B cell (primary cell): ENCODE measurements at places on chromosomes 13 and 19. TPM values are rescaled to one million over a fixed set of nuclear protein-coding genes. Genes with fewer than 3 reads are reported as not detected.

DNA sequence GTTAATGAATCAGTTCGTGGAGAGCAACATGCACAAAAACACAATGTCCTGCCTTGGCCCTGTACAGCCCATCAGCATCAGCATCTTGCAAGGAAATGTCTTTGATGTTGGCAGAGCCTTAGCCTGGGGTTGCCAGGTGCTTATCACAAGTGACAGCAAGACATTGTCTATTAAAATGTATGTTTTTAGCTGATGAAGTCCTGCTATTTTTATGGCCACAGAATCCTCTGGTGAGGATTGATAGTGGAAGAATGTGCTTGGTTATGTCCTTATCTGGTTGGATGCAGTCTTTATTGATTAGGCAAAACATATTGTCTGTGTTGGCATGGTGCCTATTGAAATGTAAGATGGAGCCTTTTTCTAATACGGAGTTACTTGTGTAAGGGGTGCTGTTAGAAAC lies 1427.0 kb upstream of the MIR17HG start:
- no peak overlapping the region for H3K27ac ChIP-seq
- H3K27me3 ChIP-seq, result no peaks in the 10 kb centered on the region
- no peaks in the 10 kb centered on the region for H3K4me1 ChIP-seq
- no peak for DNase-seq
- no peaks in the 10 kb centered on the region for H3K36me3 ChIP-seq

ZNF431 gene
- total RNA-seq, result 40.7 and 50.0 TPM in 2 replicates

GRCh38 chr13:59363313-59363712 lies 800.4 kb downstream of the DIAPH3 start:
- no peak overlapping the region for H3K27ac ChIP-seq
- H3K4me3 ChIP-seq, result no peak overlapping the region
- no peaks in the 10 kb centered on the region for H3K4me1 ChIP-seq
- no peak for DNase-seq
- no peaks in the 10 kb centered on the region for H3K27me3 ChIP-seq
- no peaks in the 10 kb centered on the region for H3K36me3 ChIP-seq

VSIG10L gene
- total RNA-seq, result 1.7 and 1.8 TPM in 2 replicates

DNA sequence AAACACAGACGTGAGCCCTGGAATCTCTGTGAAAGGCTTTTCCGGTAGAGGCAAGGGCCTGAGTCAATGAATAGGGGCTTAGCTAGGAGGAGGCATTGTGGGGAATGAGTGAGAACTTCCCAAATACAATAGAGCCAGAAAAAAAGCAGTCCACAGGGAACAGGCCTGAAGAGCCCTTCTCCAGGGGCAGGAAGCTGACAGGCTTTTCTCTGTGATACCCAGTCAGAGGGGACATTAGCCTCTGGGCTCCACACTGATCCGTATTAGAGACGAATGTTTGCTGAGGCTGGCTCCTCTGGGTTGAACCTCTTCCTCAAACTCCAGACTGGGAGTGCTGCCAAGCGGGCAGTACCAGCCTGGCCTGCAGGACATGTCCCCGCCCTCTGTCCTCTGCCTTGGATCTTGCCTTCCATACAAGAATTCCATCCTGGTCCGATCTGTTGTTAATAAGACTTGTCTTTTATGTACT lies 2.3 kb downstream of the DHRS12 start:
- no peaks in the 10 kb centered on the region for H3K36me3 ChIP-seq
- no peak overlapping the region for H3K4me3 ChIP-seq
- no peak overlapping the region for H3K27ac ChIP-seq
- no peaks in the 10 kb centered on the region for H3K27me3 ChIP-seq
- DNase-seq, result no peak
- peaks cover 27% of the 10 kb centered on the region for H3K4me1 ChIP-seq

PRSS57 gene
- not detected in 2 replicates for total RNA-seq

GRCh38 chr19:12884926-12885748 lies 1.9 kb downstream of the KLF1 start:
- no peaks in the 10 kb centered on the region for H3K36me3 ChIP-seq
- DNase-seq, result peak; percentile 89
- no peaks in the 10 kb centered on the region for H3K27me3 ChIP-seq
- H3K4me3 ChIP-seq, result peak overlapping the region; percentile 60
- H3K27ac ChIP-seq, result peak overlapping the region; percentile 44

GARIN5A gene
- 0.34 and 0.58 TPM in 2 replicates for total RNA-seq

GRCh38 chr19:41310033-41310831 lies at the start of gene CCDC97:
Gene CCDC97 (plus strand): TSS chr19:41310172. CDS start chr19:41310311, 139 bp downstream.
- H3K27me3 ChIP-seq, result no peaks in the 10 kb centered on the region
- H3K4me3 ChIP-seq, result peak within 1 kb of the TSS; percentile 68
- peak; percentile 97 for DNase-seq
- H3K27ac ChIP-seq, result peak within 1 kb of the TSS; percentile 89
- H3K36me3 ChIP-seq, result peaks cover 4% of the 10 kb centered on the region

DNA sequence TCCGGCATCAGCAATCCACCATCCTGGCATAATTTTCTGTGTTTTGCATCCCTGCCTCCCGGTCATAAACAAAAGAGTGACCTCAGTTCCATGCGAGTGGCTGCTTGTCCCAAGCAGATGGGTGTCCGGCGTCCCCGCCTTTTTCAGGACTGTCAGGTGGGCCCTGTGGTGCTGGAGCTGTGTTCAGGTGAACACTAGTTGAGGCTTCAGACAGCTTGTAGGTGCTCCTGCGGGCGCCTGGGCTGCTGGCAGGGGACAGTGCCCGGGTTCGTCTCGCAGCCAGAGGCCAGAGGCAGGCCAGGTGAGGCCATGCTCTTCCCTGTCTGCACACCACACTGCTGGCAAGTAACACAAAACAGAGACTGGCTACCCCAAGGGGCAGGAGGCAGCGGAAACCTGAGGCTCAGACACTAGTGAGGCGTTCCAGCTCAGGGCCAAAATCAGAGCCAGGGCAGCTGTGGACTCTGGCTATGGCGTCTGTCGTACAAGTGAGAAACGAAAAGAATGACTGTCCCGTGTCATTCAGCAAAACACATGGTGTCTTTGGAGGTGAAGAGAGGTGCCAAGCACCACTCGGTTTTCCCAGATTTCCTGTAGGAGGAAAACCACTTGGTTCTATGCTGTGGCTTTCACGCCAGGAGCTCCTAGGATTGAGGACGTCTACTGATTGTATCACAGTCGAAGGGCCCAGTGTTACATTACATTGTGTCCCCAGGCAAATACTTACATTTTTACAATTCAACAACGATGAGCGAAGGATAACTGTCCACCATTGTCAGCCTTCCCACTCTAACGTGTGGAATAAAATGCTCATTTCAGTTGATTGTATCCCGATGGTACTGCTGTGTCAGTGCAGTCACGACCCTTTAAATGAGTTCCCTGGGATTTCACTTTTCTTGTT lies 104.0 kb downstream of the ATP11A start:
- no peaks in the 10 kb centered on the region for H3K27me3 ChIP-seq
- no peak for DNase-seq
- no peaks in the 10 kb centered on the region for H3K4me1 ChIP-seq
- no peak overlapping the region for H3K27ac ChIP-seq

ERICH6B gene
- total RNA-seq, result not detected in 2 replicates

RINL gene
- total RNA-seq, result 66.2 and 67.0 TPM in 2 replicates

DNA sequence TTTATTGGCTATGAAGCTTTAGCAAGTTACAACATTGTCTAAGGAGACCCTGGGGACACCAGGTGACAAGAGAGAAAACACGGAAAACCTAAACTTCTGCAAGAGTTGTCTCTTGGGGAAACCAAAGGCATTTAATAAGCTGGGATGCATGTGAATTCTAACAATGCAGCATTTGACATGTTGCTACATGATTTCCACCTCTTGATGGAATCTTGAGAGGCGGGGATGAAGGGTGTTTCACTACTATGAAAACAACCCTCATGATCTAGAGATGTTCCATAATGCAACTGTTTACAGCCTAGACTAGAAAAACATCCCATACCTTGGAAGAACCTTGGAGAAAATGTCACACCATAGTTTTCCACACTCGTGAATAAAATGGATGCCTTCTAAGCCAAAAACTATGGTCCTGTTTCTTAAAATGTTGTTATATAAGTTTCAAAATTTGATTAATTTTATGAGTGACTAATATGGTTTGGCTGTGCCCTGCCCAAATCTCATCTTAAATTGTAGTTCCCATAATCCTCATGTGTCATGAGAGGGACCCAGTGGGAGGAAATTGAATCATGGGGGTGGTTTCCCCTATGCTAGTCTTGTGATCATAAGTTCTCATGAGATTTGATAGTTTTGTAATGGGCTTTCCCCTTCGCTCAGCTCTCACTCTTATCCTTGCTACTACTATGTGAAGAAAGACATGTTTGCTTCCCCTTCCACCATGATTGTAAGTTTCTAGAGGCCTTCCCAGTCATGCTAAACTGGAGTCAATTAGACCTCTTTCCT lies 164.6 kb downstream of the TNFSF13B start:
- DNase-seq, result no peak
- no peak overlapping the region for H3K4me3 ChIP-seq
- no peaks in the 10 kb centered on the region for H3K27me3 ChIP-seq
- H3K36me3 ChIP-seq, result no peaks in the 10 kb centered on the region
- H3K4me1 ChIP-seq, result no peaks in the 10 kb centered on the region
- no peak overlapping the region for H3K27ac ChIP-seq

SHANK1 gene
- not detected in 2 replicates for total RNA-seq

CEACAM21 gene
- total RNA-seq, result 18.9 and 19.3 TPM in 2 replicates
